ENCODE measurements at places on chromosomes 4 and X.

GRCh38 chr4:113827285-113827684 lies 65.7 kb upstream of the CAMK2D start:
- DNase-seq = no peak

- DNase-seq = no peak
Observed at GRCh38 chrX:104913348-104913747, 307.1 kb downstream of the TEX13A start.

- no peak for DNase-seq
Observed at GRCh38 chrX:100647739-100648138, 3.7 kb downstream of the SRPX2 start.

DNA sequence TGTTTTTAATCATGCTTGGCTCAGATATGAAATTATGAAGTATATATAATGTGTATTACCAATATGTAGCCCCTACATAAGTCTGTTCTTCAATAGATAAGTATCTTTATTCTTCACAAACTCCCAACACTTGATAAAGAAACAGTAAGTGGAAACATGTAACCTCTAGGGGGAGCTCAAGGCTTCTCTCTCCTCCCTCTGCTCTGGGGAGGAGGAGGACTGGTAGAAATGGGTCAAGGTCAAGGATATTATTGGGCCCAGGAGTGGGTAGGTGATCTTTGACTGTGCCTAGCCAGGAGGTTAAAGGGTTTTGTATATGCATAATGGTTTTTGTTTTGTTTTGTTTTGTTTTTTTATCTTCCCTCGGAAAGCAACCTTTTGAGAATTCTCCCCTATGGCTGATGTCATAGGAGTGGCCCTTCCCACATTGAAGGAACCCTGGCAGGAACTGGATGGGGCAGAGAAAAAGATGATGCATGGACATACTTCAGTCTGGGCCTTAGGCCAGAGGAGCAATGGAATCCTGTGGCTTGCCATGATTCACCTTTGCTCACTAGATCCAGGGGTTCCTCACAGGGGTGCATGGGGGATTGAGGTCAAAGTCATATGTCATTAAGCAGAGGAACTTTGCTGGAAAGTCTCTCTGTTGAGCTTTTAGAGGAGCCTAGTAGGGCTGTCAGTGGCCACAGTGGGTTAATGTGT lies 460.3 kb downstream of the MID1IP1 start:
- peak; percentile 21 for DNase-seq

DNA sequence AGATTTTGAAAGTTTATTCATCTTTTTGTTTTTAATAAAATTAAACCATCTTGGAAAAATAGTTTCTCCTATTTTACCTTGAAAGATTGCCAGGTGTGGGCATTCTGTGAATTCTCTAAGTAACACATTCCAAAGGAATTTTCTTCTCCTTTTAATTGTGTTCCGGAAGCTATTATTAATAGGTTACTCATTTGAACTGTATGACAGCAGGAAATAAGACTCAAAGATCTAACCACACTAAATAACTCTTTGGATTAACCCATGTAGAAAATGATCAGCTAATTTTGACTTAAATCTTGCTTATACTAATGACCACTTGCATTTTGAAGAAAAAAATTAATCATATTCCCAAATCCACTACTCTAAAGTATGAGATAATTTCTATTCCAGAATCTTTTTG lies 17.6 kb upstream of the CCNI start:
- DNase-seq = no peak

DNA sequence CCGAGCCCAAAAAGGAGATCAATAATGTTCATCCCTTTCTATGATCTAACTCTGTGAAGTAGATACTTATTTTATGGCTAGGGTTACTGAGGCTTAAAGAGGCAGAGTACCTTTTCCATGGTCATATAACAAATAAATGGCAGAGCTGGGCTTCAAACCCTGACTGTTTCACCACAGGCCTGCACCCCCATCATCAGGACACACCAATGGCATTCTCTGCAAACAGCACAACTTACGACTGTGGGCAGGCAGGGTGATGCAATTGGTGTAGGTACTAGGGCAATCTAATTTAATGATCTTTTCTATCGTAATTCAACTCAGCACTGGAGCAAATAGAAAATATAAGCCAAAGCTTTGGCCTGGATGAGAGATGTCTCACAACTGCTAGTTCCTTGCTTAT lies 118.8 kb upstream of the CBR4 start:
- DNase-seq = no peak

GRCh38 chr4:66539745-66540144 lies 869.5 kb upstream of the EPHA5 start:
- no peak for DNase-seq

GRCh38 chrX:51899741-51900140 lies 6.3 kb downstream of the MAGED1 start:
- DNase-seq = no peak

DNA sequence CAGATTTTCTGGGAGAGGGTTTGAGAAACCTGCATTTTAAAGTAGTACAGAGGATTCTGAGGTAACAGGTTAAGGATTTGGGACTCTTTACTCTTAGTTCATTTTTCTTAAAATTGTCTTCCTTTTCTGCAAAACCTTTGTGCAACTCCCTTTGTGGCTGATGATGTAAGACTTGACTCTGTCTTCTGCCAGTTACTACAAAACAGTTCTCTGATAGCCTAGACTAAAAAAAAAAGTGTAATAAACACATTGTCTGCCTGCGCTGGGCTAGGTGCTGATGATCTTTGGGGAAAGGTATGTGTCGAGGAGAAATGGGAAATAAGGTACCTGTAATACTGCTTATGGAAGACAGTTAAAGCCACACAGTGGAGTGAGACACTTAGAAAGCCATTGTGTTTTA lies 28.7 kb downstream of the IL13RA1 start:
- no peak for DNase-seq

- no peak for DNase-seq
Observed at GRCh38 chrX:103774070-103774642, 2.5 kb upstream of the PLP1 start.

GRCh38 chr4:30653291-30653690 lies 66.9 kb upstream of the PCDH7 start:
- DNase-seq = no peak

DNA sequence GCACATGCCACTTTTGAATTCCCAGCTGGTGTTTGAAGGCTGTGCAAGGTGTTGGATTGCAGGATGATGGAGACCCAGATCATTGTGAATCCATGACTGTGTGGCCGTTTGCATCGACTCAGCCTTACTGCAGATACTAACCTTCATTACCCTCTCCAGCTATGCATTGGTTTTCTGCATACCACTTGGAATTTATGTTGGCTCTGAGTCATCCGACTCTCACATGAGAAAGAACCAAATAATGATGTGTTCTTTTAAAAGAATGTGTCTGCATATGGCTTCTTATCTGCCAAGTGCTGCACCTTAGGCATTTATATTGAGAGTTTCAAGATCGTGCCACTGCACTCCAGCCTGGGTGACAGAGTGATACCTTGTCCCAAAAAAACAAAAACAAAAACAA lies 106.7 kb upstream of the PRKX start:
- DNase-seq = no peak

GRCh38 chr4:176549161-176549865 lies 229.5 kb downstream of the SPCS3 start:
- DNase-seq = no peak

GRCh38 chrX:122783918-122784317 lies 400.2 kb upstream of the GRIA3 start:
- no peak for DNase-seq

GRCh38 chr4:27360790-27361267 lies 500.2 kb downstream of the STIM2 start:
- no peak for DNase-seq

DNA sequence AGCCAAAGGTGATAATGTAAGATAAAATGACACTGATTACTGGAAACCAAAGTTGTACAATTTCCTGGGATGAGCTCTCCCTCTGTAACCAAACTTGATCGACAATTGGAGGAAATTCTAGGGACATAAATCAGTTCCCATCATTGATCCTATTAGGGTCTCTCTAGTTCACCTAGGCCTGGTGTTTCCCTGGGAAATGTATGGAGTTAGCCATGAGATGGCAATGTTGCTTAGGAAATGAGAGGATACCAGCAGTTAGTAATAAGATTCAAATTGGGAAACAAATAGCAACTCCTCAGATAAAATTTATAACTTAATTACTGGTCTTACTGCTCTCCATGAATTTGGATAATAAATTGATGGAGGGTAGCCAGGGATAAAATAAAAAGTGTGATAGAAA lies 52.2 kb downstream of the SPATA18 start:
- DNase-seq = no peak

GRCh38 chr4:5893004-5893580 lies at the start of gene CRMP1:
Gene CRMP1, minus strand, starts transcription at chr4:5893086. Its CDS starts 117 bp downstream, at chr4:5892969.
- no peak for DNase-seq

- DNase-seq = no peak
Observed at GRCh38 chr4:28436191-28437080, 1575.8 kb downstream of the STIM2 start.

GRCh38 chr4:105061136-105061696 lies 85.5 kb upstream of the TET2 start:
- DNase-seq = no peak
